Naive thymus-derived CD8-positive, alpha-beta T cell (primary cell): ENCODE measurements at places on chromosomes 3 and 15. TPM values are rescaled to one million over a fixed set of nuclear protein-coding genes. Genes with fewer than 3 reads are reported as not detected.

DNA sequence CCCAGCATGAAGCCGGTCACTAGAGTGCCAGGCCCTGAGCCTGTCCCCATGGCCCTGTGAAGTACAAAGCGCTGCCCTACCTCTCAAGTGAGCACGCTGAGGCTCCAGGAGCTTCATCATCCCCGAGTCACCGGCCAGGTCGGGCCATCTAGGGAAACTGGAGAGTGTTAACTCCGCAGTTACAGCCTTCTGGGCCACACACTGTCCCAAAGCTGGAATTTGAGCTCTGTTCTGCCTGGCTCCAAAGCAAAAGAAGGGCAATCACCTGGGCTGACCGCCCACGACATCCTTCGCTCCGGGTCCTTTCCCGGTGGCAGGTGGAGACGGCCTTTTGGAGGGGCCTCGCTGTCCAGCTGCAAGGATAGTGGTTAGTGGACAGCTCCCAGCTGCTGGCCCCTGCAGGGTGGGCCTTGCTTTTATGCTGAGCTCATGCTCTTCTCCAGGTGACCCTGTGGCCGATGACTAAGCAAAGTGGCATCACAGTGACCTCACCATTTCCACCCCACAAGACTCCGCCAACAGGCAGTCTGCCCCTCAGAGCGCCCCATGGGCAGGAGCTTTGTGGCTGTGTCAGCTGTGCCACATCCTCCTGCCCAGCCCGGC lies 3.5 kb upstream of the MUC4 start:
- no peaks in the 10 kb centered on the region for H3K4me1 ChIP-seq
- no peak overlapping the region for H3K4me3 ChIP-seq
- H3K27me3 ChIP-seq, result no peaks in the 10 kb centered on the region
- H3K27ac ChIP-seq, result no peak overlapping the region
- DNase-seq, result no peak
- no peaks in the 10 kb centered on the region for H3K36me3 ChIP-seq

The DNAH12 gene
- 0.66 TPM for total RNA-seq

The IL5RA gene
- total RNA-seq, result not detected

- DNase-seq, result no peak
- H3K36me3 ChIP-seq, result no peaks in the 10 kb centered on the region
- H3K4me1 ChIP-seq, result peaks cover 9% of the 10 kb centered on the region
- peak overlapping the region; percentile 29 for H3K4me3 ChIP-seq
Measured at GRCh38 chr15:72155003-72155621, 36.9 kb downstream of the SENP8 start.

The CKMT1B gene
- not detected for total RNA-seq

The FSIP1 gene
- total RNA-seq, result 0.55 TPM

DNA sequence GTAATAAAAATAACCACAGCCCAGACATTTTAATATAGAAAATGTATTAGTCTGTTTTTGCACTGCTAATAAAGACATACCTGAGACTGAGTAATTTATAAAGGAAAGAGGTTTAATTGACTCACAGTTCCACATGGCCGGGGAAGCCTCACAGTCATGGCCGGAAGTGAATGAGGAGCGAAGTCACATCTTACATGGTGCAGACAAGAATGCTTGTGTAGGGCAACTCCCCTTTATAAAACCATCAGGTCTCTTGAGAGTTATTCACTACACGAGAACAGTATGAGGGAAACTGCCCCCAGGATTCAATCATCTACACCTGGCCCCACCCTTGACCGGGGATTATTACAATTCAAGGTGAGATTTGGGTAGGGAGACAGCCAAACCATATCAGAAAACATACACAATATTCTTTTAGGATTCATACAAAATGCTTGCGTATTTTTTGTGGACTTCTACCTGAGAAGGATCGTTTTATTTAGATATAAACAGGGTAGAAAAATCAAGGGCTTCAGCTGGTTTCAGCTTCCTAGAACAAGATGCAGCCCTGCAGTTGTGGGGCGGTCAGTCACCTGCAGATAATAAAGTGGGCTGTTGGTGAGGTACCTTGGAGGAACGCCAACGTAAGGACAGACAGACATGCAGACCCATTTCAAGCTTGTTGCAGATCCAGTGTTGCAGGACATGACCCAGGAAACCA lies 101.9 kb downstream of the TNIK start:
- H3K27me3 ChIP-seq, result no peaks in the 10 kb centered on the region
- H3K4me1 ChIP-seq, result peaks cover 77% of the 10 kb centered on the region
- DNase-seq, result no peak
- H3K4me3 ChIP-seq, result no peak overlapping the region
- no peaks in the 10 kb centered on the region for H3K36me3 ChIP-seq

The DPH6 gene
- total RNA-seq, result 14.8 TPM

The DUOXA2 gene
- not detected for total RNA-seq

The VPS8 gene
- 102 TPM for total RNA-seq

GRCh38 chr3:183560607-183561006 lies 5.1 kb upstream of the KLHL6 start:
- H3K36me3 ChIP-seq, result no peaks in the 10 kb centered on the region
- H3K4me3 ChIP-seq, result no peak overlapping the region
- no peaks in the 10 kb centered on the region for H3K27me3 ChIP-seq
- H3K27ac ChIP-seq, result no peak overlapping the region

DNA sequence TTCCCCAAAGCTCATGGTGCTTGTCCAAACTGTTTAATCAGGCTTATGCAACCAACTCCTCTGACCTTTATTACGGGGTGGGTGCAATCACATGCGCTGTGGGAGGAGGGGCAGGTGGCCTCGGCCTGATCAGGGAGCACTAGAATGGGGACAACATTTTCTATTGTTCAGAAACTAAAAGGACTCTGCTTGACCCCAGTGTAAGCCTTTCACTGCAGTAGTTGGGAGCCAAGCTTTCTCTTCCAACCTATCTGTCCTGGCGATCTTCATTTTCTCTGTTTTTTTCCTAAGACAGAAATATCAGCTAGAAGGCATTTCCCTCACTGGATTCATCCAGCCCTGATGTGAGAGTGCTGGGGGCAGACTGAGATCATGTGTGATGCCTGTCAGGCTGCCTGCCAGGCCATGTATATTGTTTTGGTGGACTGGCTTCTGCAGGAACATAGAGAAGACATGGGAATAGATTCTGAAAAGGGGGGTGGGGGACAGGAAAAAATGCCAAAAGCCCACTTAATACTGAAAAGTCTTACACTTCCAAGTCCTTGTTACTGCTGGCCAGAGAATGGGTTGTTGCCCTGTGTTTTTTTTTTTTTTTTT lies 627.0 kb upstream of the TBL1XR1 start:
- H3K4me1 ChIP-seq, result no peaks in the 10 kb centered on the region
- no peak for DNase-seq
- no peaks in the 10 kb centered on the region for H3K27me3 ChIP-seq

GRCh38 chr15:40042791-40043320 lies 3.9 kb upstream of the SRP14 start:
- DNase-seq, result no peak
- no peaks in the 10 kb centered on the region for H3K27me3 ChIP-seq
- H3K27ac ChIP-seq, result no peak overlapping the region
- no peaks in the 10 kb centered on the region for H3K36me3 ChIP-seq
- H3K4me3 ChIP-seq, result no peak overlapping the region

GRCh38 chr3:145650170-145650569 lies 510.8 kb downstream of the PLOD2 start:
- H3K4me3 ChIP-seq, result no peak overlapping the region
- H3K4me1 ChIP-seq, result no peaks in the 10 kb centered on the region
- no peaks in the 10 kb centered on the region for H3K27me3 ChIP-seq
- no peak overlapping the region for H3K27ac ChIP-seq
- DNase-seq, result no peak
- H3K36me3 ChIP-seq, result no peaks in the 10 kb centered on the region

GRCh38 chr3:59327376-59327808 lies 277.6 kb upstream of the CFAP20DC start:
- no peak overlapping the region for H3K27ac ChIP-seq
- no peaks in the 10 kb centered on the region for H3K4me1 ChIP-seq
- H3K4me3 ChIP-seq, result no peak overlapping the region
- DNase-seq, result no peak
- no peaks in the 10 kb centered on the region for H3K36me3 ChIP-seq

- peaks cover 26% of the 10 kb centered on the region for H3K4me1 ChIP-seq
- H3K4me3 ChIP-seq, result peak overlapping the region; percentile 100
- no peaks in the 10 kb centered on the region for H3K36me3 ChIP-seq
- DNase-seq, result no peak
- H3K27me3 ChIP-seq, result no peaks in the 10 kb centered on the region
- peak overlapping the region; percentile 94 for H3K27ac ChIP-seq
Measured at GRCh38 chr3:184133840-184134745, 1.1 kb upstream of the EIF2B5 start.

The IL17RC gene
- 0.66 TPM for total RNA-seq

The ALDH1A2 gene
- total RNA-seq, result not detected

DNA sequence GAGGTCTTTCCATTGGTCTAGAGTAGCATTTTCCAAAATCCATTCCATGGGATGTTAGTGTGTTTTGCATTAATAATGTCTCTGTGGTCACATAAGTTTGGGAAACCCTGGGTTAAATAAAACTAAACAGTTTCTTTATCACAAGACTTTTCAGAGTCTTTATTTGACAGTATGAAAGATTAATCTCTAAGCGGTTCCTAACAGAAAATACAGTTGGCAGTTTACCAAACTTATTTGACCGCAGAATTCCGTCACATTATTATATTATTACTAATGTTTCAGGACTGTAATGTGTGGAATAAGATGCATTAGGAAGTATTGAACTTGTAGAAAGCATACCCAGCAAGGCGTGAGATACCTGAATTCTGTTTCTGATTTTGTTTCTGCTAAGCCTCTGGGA lies 71.5 kb upstream of the ADAMTSL3 start:
- no peaks in the 10 kb centered on the region for H3K36me3 ChIP-seq
- H3K4me1 ChIP-seq, result no peaks in the 10 kb centered on the region
- no peak overlapping the region for H3K27ac ChIP-seq
- peaks cover 2% of the 10 kb centered on the region for H3K27me3 ChIP-seq

- H3K27me3 ChIP-seq, result no peaks in the 10 kb centered on the region
- H3K27ac ChIP-seq, result no peak overlapping the region
- no peak for DNase-seq
- H3K4me3 ChIP-seq, result no peak overlapping the region
- H3K4me1 ChIP-seq, result no peaks in the 10 kb centered on the region
Measured at GRCh38 chr15:27587810-27588209, 511.3 kb downstream of the OCA2 start.

DNA sequence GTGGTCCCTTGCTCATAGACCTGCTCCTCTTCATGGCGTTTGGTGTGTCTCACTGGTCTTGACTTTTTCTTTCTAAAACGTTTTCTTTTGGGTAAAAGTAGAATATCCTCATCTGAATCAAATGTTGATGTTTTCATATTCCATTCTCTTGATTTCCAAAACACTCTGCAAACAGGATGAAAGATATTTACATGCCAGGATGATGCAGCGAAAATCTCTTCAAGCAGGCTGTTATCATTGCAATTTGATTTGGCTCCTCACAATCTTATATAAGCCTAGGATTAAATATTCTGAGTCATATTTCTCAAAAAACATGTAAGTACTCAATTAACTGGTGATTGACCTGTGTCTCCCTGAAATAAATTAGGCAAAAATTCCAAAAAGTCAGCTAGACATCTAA lies 10.1 kb downstream of the PP2D1 start:
- no peaks in the 10 kb centered on the region for H3K27me3 ChIP-seq
- H3K4me1 ChIP-seq, result no peaks in the 10 kb centered on the region
- no peak overlapping the region for H3K27ac ChIP-seq
- H3K36me3 ChIP-seq, result no peaks in the 10 kb centered on the region
- no peak for DNase-seq
- H3K4me3 ChIP-seq, result no peak overlapping the region
